ENCODE measurements at places on chromosomes 7 and 10. TPM values are rescaled to one million over a fixed set of nuclear protein-coding genes. Genes with fewer than 3 reads are reported as not detected.

DLD gene
- total RNA-seq = 83.9 TPM

NKX6-2 gene
- not detected for total RNA-seq

PNLIPRP2 gene
- total RNA-seq = not detected

CPA1 gene
- total RNA-seq = not detected

LMOD2 gene
- total RNA-seq = not detected

ZNF716 gene
- total RNA-seq = not detected

LRMDA gene
- 0.94 TPM for total RNA-seq

MNX1 gene
- not detected for total RNA-seq

ST8SIA6 gene
- 11.6 TPM for total RNA-seq

IDI2 gene
- not detected for total RNA-seq

LEP gene
- total RNA-seq = not detected

LSM5 gene
- 32.6 TPM for total RNA-seq

SLC39A12 gene
- 2.5 TPM for total RNA-seq

GJD4 gene
- not detected for total RNA-seq

CYP3A7 gene
- total RNA-seq = 0.31 TPM

ABCC2 gene
- 0.63 TPM for total RNA-seq

HOXA11 gene
- not detected for total RNA-seq

SPDYE3 gene
- not detected for total RNA-seq

HYAL4 gene
- total RNA-seq = not detected

FAS gene
- total RNA-seq = 1.9 TPM

DNAJB6 gene
- 154 TPM for total RNA-seq

LLCFC1 gene
- total RNA-seq = not detected

CLCN1 gene
- not detected for total RNA-seq

NOLC1 gene
- 32.6 TPM for total RNA-seq

ANXA11 gene
- 2.5 TPM for total RNA-seq

SPRN gene
- 13.1 TPM for total RNA-seq

ZNF503 gene
- 1.9 TPM for total RNA-seq

PTPRZ1 gene
- total RNA-seq = 523 TPM

CEP55 gene
- total RNA-seq = 4.1 TPM

TSPAN33 gene
- 5.6 TPM for total RNA-seq

GPRIN2 gene
- total RNA-seq = 36.6 TPM

PLPP4 gene
- 22.5 TPM for total RNA-seq

CCDC146 gene
- 23.5 TPM for total RNA-seq

NPC1L1 gene
- not detected for total RNA-seq
